CD4-positive, alpha-beta memory T cell (primary cell): ENCODE measurements at places on chromosomes 16 and 17. TPM values are rescaled to one million over a fixed set of nuclear protein-coding genes. Genes with fewer than 3 reads are reported as not detected.

DNA sequence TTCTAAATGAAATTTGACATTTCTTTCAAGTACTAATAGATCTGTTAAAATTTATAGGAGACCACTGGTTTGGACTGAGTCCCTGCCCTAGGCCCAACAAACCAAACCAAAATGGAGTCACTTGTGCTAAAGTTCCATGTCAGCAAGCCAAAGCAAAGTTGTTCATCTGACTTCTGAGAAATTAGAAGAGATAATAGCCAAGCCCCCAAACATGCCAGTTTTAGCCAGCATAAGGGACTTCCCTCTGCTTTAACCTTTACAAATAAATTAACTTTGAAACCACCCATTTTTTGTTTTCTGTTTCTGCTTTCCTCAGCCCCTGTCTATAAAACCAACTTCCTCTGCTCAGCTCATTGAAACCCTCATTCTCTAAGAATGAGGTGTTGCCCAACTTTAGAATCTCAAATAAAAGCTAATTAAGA, 18.9 kb downstream of the CDR2 start:
- DNase-seq: peak; percentile 26

GRCh38 chr17:16148596-16148995, 66.7 kb downstream of the NCOR1 start:
- DNase-seq: no peak

GRCh38 chr17:27456681-27457359, 572 bp downstream of the KSR1 start:
- no peak for DNase-seq

The ASPA gene
- not detected for total RNA-seq

DNA sequence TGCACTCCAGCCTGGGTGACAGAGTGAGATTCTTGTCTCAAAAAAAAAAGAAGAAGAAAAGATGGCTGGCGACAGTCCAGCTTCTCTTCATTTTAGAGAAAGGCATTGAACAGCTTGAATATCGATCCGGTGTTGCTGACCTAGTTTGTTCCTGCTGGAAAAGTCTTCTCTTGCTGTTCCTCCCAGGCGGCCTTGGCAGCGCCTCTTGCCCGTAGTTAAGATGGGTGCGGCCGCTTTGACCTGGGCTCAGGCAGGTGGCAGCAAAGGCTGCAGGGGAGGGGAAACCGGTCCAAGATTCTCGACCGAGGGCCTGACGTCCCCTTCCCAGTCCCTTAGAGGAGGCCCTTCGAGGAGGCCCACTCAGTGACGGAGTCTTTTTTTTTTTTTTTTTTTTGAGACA, 3.8 kb upstream of the ZNF764 start:
- DNase-seq: no peak

DNA sequence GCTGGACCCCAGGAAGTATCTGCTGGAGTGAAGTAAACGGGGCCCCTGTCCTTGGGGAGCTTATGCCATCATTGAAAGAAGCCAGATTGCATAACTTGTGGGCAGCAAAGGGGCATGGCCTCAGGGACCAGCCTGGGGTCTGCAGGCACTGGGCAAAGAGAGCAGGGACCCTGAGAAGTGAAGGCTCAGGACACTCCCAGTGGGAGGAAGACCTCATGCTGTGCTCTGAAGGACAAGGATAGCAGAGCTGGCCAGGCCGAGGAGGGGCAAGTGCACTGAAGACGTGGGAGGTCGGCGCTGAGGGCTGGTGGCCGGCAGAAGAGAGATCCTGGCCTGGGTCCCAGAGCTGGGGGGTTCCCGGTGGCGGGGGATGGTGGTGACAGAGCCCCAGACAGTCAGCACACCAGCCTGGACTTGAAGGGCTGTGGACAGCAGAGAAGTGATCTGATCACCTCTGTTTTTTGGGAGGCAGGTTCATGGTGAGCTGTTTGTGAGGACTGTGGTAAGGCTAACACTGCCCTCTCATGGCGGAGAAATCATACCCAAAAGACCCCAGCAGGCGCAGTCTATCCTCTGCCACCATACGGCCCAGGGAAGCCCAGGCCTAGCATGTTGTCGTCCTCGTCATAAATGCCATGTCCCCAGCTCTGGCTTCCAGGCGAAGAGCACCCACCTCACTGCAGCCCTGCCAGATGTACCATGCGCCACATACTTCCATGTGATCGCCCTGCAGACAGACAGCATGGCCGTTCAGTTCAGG, 7.1 kb upstream of the CNP start:
- DNase-seq: no peak

The SETD1A gene
- total RNA-seq: 32.1 TPM

The TM4SF5 gene
- total RNA-seq: not detected

The CA5A gene
- total RNA-seq: not detected

The ICAM2 gene
- total RNA-seq: 158 TPM

DNA sequence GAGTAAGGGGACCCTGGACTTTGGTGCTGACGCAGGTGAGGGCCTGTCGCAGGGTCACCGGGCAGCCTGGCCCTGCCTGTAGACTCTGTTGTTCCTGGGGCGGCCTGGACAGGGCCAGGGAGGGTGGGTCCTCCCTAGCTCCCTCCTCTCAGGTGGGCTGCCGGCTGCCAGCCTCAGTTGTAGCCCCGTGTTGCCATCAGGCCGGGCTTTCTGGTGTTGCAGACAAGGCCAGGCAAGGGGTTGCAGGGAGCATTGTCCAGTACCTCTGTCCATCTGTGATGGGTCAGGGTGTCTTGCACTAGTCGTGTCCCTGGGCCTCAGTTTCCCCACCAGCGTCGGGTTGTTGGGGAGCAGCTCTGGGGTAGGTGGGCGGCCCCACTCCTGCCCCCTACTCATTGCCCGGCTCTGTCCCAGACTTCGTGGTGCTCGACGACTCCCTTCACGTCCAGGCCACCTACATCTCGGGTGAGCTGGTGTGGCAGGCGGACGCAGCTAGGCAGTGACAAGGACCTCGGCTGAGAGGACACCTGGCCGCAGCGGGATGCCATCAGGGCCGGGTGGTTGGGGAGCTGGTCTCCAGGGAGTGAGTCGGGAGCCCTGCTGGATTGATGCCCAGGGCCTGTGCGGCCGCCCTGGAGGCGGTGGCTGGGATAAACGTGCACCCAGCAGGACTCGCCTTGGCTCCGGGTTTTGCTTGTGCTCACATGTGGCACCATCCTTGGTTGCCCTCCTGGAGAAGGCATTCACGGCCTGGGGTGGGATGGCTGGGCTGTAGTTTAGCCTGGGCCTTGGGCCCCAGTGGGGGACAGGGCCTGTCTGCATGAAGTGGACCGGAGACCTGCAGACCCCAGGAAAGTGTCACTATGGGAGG, 1.9 kb downstream of the CEMP1 start:
- DNase-seq: no peak

DNA sequence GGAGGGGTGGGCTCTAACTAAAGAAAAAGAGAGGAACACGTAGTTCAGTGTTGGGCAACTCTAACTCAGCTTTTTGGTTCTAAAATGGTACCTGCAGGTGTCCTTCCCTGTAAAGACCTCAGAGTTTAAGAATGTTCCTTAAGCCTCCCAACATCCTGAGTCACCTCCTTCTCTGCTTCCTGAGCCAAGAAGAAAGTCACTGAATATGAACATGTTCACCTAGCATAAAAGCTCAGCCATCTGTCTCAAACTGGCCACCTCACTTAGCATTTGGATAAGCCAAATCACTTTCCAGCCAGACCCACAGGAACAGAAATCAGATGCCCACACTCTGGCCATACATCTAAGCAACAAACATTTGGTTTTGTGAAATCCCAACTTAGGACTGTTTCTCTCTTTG, 3.7 kb downstream of the TMEM98 start:
- DNase-seq: no peak

The LPCAT2 gene
- 0.76 TPM for total RNA-seq

DNA sequence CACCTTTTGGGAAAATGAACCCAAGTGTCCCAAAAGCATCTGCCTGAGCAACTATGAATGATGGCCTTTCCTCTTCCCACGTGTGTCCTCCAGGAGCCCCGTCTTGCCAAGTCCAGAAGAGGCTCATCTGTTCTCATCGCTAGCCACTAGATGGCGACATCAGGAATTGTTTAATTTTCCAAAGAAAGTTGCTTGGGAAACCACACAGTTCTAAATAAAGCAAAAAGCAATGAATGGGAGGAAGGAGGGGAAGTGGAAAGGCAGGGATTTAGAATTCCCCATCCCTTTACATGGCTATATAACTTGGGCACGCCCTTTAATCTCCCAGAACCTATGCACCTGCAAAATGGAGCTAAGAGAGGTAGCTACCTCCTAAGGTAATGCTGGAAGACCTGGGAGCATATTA, 9.0 kb upstream of the CDH5 start:
- peak; percentile 19 for DNase-seq

GRCh38 chr17:31052187-31052889, 42.4 kb upstream of the NF1 start:
- no peak for DNase-seq

The GUCY2D gene
- total RNA-seq: not detected

DNA sequence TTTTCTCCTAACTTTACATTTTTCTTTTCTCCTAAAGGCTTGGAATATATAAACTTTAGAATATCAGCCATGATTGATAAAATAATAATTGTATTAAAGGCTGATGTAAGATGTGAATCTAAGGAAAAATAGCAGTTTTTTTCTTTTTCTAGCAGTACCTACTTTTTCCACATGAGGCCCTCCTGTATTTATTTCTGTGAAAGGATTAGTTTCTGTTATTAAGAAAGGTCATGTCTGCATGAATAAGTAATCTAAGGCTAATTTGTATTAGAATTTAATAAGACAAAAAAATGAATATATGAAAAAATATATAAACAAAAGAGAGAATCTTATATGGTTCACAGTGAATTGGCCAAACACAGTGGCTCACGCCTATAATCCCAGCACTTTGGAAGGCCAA, 85.3 kb downstream of the STXBP4 start:
- no peak for DNase-seq

DNA sequence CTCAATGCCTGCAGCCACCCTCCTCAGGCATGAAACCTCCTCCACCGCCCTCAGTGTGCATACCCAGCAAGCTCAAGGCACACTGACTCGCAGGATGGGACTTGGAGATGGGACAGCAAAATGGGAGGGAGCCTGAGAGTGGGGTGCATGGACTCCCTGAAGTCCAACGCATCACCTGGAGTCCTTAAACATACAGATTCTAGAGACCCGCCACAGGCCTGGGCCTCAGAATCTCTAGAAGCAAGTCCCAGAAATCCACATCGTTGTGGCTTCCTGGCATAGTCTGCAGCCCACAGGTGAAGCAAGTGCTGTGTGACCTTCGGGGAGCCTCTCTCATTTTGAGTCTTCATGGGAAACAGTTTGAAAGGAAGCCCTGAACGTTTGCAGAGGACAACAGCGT, 3.6 kb upstream of the TBX21 start:
- no peak for DNase-seq

The ALOX15B gene
- 0.15 TPM for total RNA-seq

DNA sequence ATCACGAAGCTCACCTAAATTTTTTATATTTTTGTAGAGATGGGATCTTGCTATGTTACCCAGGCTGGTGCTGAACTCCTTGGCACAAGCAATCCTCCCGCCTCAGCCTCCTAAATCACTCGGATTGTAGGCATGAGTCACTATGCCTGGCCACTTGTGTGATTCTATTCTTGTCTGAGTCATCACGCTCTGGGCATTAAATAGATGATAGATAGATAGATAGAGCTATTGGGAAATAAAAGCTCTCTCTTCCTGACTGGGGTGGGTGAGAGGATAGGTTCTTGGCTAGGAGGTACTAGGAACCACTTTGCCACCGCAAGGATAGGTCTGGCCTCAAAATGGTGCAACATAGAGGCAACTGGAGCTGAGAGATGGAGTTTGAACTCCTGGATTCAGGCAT, 21.4 kb upstream of the CACNG3 start:
- DNase-seq: no peak

DNA sequence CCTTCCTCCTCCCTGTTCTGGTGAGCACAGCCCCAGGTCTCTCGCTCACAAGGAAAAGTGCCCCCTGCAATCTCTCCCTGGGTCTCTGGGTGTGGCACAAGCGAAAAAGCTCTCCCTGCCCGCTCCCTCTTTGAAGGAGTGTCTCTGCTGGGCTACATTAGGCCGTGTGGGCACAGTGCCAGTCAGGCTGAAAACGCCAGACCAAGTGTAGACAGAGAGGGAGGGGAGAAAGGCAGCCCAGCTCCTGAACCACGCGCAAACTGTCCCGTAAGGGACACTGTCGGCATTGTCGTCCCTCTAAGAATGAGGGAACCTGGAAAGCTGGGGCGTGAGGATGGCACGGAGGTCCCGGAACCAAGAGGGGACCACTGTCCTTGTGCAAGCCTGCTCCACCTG, 3.9 kb downstream of the SMIM5 start:
- DNase-seq: no peak

DNA sequence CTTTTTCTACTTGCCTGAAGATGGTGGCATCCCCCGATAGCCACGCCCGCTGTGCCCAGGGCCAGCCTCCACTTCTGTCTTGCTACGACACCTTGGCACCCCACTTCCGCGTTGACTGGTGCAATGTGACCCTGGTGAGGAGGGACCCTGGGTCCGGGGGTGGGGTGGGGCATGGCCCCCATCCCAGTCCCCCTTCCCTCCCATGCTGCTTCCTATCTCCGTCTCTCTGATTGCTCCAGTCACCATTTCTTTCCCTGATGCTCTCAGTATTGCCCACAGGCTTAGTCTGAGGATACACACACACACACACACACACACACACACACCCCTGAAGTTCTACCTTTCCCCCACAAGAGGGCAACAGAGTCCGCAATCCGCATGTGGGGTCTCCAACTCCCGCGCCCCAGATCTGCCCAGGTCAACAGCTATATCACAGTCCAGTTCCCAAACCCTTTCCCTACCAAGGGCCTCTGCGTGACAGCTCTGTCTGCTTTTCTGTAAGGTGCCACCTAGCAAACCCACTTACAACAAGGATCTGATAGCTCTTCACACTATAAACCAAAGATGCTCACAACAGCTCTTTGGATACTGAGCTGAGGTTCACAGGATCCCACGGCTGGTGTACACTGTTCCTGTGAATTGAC, 3.4 kb downstream of the SGCA start:
- DNase-seq: peak; percentile 81

- DNase-seq: peak; percentile 38
These were observed 18.6 kb downstream of the RAD51C start for GRCh38 chr17:58710948-58711552.

The SYNGR3 gene
- 1.6 TPM for total RNA-seq

DNA sequence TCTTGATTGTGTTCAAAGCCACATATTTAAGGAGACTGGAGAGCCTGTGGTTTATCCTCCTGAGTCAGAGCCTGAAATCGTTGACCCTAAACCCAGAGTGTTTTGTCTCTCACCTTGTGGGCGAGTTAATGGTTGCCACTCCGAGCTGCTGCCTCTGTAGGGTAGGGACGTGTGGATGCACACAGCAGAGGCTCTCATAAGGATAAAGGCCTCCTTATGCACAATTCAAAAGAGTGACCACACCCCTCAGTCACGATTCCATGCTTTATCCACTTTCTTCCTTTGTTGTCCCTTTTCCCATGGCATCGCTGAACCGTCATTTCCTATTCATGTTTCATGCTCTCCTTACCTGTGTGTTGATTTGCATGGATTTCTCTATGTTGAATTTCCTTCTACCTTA, 805.0 kb upstream of the RBFOX1 start:
- no peak for DNase-seq

GRCh38 chr16:69691980-69692911, 34.1 kb downstream of the NQO1 start:
- no peak for DNase-seq

DNA sequence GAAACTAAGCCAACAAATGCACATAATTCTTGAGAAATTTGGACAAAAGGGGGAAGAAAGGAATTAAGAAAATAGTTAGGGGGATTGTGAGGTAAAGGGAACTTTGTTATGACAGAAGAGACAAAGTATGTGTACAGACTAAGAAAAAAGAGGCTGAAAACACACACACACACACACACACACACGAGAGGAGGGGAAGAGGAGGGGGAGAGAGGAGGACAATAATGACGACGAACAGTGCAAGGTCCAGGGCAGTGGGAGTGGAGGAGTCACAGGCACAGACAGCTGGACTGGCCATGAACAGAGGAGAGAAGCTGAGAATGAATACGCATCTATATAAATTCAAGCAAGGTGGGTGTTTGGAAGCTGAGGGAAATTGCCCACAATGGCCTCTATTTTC, 44.6 kb downstream of the MARVELD3 start:
- no peak for DNase-seq
